ENCODE measurements at places on chromosomes 6 and 20.

- DNase-seq: no peak
Observed at GRCh38 chr6:149209871-149210775, 107.4 kb upstream of the TAB2 start.

DNA sequence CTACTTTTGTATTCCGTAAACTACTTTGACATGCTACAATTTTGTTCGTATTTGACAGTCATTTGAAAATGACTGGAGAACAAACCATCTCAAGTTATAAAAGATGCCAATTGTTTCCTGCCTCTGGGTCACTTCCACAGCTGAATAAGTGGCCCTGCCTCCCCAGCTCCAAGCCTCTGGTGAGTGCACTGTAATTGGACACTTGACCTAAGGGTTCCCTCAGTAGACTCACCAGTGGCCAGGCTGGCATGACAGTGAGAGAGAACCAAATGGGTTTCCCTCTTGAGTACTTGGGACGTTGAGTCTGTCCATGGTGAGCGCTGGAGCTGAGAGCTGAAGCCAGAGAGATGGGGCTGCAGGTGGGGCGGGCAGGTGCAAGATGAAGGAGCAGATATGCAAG is 57.1 kb downstream of the SLC35D3 start:
- no peak for DNase-seq

- no peak for DNase-seq
Observed at GRCh38 chr20:5548902-5549599, 201.2 kb upstream of the SHLD1 start.

DNA sequence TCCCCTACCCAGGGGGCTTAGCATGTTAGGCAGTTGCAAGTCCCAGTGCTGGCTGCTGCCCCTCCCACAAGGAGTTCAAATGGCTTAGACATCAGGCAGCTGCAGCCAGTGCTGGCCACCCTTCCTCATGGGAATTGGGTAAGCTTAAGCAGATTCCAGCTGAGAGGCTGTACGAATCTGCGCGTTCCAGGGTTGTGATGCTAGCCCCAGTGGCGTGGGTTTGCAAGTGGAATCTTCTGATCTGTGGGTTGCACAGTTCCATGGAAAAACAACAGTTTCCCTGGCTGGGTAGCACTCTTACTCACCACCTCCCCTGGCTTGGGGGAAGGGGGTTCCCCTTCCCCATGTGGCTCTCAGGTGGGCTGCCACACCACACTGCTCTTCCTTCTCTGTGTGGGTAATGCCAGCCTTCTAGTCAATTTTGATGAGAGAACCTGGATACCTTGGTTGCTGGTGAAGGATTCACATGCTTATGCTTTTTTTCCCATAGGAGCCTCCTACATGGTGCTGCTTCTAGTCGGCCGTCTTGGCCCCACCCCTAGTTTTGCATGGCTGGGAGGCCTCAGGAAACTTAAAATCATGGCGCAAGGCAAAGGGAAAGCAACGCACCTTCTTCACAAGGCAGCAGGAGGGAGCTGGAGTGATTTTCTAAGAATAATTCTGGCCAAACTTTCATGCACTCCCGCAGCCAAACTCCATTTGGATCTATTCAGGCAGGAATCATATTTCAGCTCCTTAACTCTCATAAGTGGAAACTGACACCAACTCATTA is 13.0 kb downstream of the DYNLT2 start:
- DNase-seq: no peak

- peak; percentile 67 for DNase-seq
Observed at GRCh38 chr6:137873273-137873762, 6.3 kb downstream of the TNFAIP3 start.

Data from GF-D8 (cell line).